Activated gamma-delta T cell treated with anti-CD3 and anti-CD28 coated beads, Interleukin-2, amount 50 U/mL, for 16 hours (primary cell): ENCODE measurements at places on chromosomes 2 and 18.

GRCh38 chr18:40962784-40963183 is 992.2 kb upstream of the PIK3C3 start:
- no peak for DNase-seq

GRCh38 chr2:104433657-104434056 is 420.3 kb upstream of the POU3F3 start:
- DNase-seq: no peak

GRCh38 chr2:238158509-238159070 is at the start of gene ERFE:
Gene ERFE, plus strand, starts transcription at chr2:238158970. Its CDS starts 38 bp downstream, at chr2:238159008.
- DNase-seq: no peak

DNA sequence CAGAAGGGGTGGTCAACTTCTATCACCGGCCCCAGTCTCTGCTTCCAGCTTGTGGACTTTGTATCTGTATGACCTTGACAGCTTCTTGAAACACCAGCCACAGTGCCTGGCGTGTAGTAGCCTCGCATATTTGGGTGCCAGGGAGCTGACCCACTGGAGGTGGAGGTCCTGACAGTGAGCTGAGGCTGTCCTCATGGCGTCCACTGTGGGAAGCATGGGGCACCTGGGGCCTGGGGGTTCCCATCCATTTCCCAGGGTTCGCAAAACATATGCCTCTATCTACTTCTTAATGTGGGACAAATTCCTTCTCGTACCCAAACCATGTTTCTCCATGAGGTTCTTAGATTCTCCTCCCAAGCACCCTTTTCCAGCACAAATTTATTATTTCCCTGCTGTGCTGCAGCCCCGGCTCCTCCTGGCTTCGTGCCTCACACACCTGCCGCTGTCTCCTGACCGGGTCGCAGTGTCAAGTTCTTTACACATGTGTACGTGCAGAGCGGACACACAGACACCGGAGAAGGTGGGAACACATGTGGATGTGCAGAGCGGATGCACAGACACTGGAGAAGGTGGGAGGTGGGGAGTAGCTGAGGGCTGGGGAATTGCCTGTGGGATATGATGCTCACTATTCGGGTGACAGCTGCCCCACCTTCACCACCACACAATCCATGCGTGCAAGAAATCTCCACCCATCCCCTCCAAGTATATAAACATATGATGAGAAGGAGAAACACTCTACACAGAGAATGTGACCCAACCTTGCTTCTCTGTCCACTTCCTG is 23.4 kb downstream of the TMEM18 start:
- DNase-seq: no peak

DNA sequence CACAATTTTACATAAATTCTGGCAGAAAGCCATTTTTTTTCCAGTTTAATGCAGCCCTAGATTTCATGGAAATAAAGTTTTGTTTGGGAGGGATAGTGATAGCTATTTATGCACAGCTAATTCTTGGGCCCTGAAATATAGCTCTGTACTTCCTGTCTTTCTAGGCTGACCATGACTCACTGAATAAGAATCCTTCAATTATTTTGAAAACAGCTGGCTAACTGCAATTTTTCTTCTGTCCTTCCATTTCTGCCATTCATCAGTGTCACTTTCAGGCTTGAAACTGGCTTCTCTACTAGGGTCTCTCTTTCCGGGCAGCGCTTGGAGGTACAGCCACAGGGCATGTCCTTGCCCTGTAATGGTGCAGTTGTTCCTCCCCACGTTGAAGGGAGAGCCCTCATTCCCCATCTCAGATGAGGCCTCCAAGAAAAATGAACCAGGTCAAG is 97.1 kb upstream of the TMEM178A start:
- DNase-seq: no peak

DNA sequence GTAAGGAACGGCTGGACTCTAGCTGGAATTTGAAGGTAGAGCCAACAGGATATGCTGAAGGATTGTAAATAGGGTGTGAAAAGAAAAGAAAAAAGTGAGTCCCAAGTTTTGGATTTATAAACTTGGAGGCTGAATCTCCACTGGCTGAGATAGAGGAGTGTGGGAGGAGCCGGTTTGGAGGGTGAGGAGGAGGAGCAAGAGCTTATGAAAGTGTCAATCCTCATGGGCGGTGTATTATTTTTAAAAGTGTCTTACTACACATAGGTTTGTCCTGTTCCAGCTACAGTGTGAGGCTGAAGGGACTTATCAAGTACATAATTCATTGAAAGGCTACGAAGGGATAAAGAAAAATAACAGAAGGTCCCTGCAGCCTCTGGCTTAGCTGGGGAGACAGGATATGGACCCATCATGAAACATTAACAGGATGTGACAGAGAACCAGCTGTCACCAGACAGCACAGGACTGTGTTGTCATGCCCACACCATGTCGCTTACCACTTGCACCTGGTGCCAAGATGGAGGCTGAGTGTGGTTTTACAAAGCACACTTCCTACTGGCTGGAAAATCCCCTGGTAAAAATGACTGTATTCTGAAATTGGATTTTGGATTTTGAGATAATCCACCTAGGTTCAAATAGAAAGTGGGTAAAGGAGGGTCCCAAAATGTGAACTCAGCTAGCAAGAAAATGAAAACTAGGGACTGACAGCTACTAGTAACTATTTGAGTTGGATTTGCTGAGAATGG is 2.5 kb upstream of the MREG start:
- DNase-seq: peak; percentile 12

DNA sequence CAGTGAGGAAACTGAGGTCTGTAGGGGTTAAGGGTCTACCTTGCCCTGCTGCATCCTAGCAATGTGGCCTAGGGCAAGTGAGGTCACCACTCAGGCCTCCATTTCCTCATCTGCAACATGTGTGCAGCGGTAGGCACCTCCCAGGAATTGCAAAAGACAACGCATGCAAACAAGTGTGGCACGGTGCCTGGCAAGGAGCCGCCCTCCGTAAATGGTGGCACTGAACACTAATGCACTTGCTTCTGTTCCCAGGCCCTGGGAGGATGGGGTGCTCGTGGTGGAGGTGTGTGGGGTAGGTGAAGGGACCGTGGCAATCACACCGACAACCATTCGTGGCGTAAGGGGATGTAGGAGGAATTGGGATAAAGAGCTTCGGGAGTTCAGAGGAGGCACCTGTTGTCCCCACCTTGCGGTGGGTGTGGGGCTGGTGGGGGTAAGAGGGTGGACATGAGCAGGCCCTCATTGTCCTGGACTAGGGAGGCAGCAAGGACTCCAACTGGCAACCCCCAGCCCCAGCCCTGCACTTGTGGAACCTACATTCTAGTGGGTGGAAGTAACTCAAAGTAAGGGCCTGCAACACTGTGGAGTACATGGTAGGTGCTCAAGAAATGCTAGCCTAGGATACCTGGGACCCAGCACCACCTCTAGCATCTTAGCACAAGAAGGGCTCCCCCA is 26.0 kb downstream of the ATOH8 start:
- no peak for DNase-seq

GRCh38 chr18:43936176-43936575 is 658.9 kb upstream of the SYT4 start:
- DNase-seq: no peak

DNA sequence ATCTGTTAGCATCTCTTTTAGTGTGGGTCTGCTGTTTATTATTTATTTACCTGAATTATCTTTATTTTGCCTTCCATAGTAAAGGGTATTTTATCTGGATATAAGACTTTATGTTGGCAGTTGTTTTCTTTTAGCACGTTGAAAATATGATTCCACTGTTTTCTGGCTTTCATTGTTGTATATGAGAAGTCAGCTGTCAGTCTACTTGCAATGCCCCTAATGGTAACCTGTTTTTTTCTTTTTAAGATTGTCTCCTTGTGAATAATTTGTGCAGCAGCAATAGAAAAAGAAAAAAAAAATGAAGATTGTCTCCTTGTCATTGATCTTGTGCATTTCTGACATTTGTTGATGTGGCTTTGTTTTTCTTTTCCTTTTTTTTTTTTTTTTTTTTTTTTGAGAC is 27.2 kb downstream of the SNED1 start:
- DNase-seq: no peak

- no peak for DNase-seq
These were observed 31.4 kb downstream of the ATF2 start for GRCh38 chr2:175136334-175137215.

DNA sequence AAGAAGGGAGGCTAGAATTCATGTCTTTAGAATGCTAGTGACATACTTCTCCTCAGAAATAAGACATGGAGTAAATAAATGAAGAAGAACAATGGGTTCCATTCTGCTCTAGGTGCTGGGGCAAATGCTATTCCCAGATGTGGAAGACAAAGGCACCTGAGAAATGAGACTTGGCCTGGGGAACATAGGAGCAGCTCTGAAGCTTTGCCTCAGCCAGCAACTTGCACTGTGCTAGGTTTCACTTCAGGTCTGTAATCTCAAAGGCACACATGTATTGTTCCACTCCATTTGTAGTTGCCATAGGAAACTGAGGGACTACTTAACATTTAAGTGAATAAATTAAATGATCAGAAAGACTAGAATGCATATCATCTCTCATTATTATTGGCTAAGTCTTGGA is 538.9 kb upstream of the REG3G start:
- no peak for DNase-seq

DNA sequence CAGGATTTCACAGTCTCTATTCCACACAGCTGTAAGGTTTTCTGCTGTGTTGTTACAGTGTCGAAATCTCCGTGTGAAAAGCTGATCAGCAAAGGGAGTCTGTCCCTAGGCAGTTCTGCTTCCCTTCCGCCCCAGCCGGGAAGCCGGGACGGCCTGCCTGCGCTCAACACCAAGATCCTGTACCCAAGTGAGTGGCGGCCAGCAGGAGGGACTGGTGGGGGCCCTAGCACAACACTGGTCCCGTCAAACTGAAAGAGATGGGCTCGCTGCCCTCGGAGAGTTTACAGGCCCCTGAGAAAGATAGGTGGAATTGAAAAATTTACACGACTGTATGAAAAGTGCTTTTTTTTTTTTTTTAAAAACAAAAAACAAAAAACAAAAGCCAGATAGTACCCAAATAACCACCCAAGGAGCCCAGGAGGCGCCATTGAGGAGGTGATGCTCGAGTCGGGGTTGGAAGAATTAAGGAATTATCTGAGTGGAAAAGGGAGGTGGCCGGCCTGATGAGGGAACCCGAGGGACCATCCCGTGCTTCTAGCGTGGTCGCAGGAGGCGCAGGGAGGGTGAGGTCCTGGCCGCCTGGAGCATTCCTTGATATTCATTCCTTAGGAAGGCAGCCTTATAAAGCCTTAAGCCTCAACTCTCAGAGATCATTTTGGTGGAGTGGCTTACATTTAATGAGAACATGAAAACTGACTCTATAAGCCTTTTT is 96.7 kb downstream of the DGKD start:
- no peak for DNase-seq

GRCh38 chr2:201232467-201232815 is 27.9 kb upstream of the CASP8 start:
- DNase-seq: no peak

DNA sequence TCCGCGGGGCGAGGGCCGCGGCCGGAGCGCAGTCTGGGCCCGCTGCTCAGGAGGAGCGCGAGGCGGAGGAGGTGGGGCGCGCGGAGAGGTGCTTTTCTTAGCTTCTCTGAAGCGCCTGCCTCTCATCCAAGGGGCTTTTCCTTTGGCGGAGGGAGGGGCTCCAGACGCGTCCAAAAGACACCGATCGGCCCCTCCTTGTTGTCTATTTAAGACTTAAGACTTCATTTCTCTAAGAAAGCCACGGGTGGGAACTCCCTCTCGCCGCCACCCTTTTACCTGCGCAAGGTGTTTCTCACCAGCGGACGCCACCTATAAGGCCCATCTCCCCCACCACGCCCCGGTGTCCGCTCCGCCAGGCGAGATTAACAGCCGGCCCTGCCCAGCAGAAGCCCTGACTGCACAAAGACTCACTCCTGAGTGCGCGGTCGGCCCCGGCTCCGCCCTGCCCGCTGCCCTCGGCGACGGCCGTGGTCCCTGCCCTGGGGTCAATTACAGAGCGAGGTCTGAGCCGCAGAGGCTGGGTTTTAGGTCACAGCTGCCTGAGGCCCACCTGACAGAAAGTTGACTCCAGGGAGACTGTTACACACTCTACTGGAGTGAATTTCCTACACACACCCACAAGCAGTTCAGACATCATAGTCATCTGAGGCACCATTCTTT is at the start of gene DSC2:
Gene DSC2, minus strand, starts transcription at position 397 of the 660 bp plus-strand sequence. CDS start 450 bp downstream, outside the sequence.
- DNase-seq: no peak

- DNase-seq: no peak
These were observed 38.8 kb upstream of the SP3 start for GRCh38 chr2:174003720-174004695.

DNA sequence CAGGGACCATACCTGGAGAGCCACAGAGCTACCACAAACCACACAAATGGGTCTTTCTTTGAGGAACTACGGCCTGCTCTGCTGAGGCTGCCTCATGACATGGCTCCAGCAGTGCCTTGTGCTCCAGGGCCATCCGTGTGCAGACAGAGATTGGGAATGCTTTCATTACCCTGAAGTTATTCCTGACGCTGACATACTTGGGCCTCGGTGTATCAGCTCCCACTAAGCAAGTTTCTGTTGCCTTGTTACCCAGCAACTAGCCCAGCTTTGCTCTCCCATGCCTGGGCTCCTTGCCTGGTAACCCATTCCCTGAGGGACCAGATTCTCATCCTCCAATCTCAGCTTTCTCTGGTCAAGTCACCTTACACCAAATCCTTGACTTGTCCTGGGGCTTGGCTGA is 80.3 kb upstream of the FZD7 start:
- no peak for DNase-seq

GRCh38 chr2:207513551-207514257 is 16.1 kb upstream of the CREB1 start:
- no peak for DNase-seq

DNA sequence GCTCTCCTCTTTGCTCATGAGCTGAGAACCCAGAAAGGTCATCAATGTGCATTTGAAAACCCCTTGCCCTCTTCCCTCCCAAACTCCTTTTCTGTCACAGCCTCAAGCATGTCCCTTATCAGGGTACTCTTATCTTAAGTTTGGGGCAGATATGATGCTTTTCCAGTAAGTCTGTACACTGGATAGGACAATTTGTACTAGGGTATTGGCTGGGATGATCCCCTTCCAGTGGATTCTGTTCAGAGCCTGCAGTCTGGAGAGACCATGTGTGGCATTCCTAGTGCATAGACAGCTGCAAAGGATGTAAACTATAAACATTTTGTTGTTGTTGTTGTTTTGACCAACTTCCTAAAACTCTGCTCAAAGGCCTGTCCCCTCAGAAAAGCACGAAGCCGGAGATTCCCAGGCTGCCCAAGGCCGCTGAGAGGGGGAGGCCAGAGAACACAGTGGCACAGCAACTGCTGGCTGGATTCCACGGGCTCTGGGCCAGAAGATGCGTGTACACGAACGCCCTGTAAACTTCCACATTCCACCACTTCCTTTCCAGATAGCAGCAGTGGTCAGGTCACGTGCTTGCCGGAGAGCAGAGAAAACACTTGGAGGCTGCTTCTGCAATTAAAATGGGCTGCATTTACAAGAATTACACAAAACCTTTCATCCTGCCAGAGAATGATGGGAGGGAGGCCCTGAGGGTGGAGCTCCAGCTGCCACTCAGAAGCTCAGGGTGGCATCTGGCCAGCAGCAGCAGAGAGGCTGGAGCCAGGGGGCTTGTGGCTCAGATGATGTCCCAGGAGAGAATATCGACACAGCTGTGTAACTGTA is 42.1 kb downstream of the BMP10 start:
- DNase-seq: peak; percentile 39
